ENCODE measurements at places on chromosomes 12 and 14. TPM values are rescaled to one million over a fixed set of nuclear protein-coding genes. Genes with fewer than 3 reads are reported as not detected.

Gene CABP1
- total RNA-seq: 3.6 TPM

DNA sequence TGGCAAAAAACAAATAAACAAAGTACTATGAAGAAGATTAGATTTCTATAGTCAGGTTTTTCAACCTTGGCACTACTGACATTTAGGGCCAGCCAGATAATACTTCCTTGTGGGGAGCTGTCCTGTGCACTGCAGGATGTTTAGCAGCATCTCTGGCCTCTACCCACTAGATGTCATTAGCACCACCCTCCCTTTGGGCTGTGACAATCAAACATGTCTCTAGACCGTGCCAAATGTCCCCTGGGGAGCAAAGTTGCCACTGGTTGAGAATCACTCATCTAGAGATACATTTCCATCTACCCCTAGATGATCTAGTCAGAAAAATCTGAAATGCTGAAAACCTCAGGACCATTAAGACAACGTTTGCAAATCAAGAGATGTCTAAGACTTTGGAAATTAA is 29.9 kb downstream of the SRRM4 start:
- DNase-seq: no peak
- no peaks in the 10 kb centered on the region for H3K36me3 ChIP-seq
- no peak overlapping the region for H3K4me3 ChIP-seq
- no peaks in the 10 kb centered on the region for H3K4me1 ChIP-seq
- H3K27me3 ChIP-seq: peaks cover 7% of the 10 kb centered on the region

GRCh38 chr14:87158283-87158682 is 834.7 kb downstream of the GALC start:
- H3K27me3 ChIP-seq: no peaks in the 10 kb centered on the region
- H3K4me1 ChIP-seq: no peaks in the 10 kb centered on the region
- DNase-seq: no peak
- H3K27ac ChIP-seq: no peak overlapping the region

- peaks cover 11% of the 10 kb centered on the region for H3K4me1 ChIP-seq
- H3K4me3 ChIP-seq: no peak overlapping the region
- peak; percentile 61 for DNase-seq
- H3K36me3 ChIP-seq: no peaks in the 10 kb centered on the region
- no peaks in the 10 kb centered on the region for H3K27me3 ChIP-seq
Observed at GRCh38 chr14:90483571-90483974, 86.7 kb downstream of the CALM1 start.

DNA sequence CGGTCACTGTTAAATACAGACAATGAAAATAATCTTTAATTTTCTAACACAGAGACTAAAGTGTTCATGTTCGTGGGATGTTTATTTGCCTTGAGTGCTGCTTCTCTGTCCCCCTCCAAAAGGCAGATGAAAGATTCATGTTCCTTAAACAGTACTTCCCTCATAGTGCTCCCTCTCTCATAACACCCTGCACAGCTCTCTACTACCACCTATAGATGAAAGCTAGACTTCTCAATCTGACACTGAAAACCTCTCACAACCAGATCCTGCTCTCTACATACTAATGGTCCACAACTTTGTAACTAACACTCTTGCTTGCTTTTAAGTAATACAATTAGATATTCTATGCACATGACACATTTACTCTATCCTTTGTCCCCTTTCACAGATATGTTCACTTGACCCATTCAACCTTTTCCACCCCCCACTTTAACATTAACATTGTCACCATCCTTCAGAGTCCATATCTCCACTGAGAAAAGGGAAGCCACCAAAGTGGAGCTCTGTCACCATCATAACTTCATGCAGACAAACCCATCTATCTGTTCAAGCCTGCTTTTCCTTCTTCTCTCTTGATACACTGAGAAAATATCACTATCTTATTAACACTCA is 266.4 kb upstream of the USP15 start:
- no peaks in the 10 kb centered on the region for H3K36me3 ChIP-seq
- no peak overlapping the region for H3K4me3 ChIP-seq
- no peaks in the 10 kb centered on the region for H3K27me3 ChIP-seq
- no peak overlapping the region for H3K27ac ChIP-seq
- DNase-seq: no peak

- no peak for DNase-seq
- H3K4me1 ChIP-seq: no peaks in the 10 kb centered on the region
- H3K27me3 ChIP-seq: peaks cover 9% of the 10 kb centered on the region
- no peaks in the 10 kb centered on the region for H3K36me3 ChIP-seq
Observed at GRCh38 chr14:96194657-96195431, 9.8 kb upstream of the BDKRB2 start.

GRCh38 chr12:92378682-92379479 is 233.2 kb upstream of the BTG1 start:
- DNase-seq: no peak
- H3K4me3 ChIP-seq: no peak overlapping the region
- H3K36me3 ChIP-seq: no peaks in the 10 kb centered on the region
- H3K4me1 ChIP-seq: no peaks in the 10 kb centered on the region

GRCh38 chr14:39303115-39303514 is 69.4 kb downstream of the MIA2 start:
- DNase-seq: no peak
- H3K36me3 ChIP-seq: peaks cover 82% of the 10 kb centered on the region
- no peaks in the 10 kb centered on the region for H3K4me1 ChIP-seq
- H3K27ac ChIP-seq: no peak overlapping the region
- H3K4me3 ChIP-seq: no peak overlapping the region

DNA sequence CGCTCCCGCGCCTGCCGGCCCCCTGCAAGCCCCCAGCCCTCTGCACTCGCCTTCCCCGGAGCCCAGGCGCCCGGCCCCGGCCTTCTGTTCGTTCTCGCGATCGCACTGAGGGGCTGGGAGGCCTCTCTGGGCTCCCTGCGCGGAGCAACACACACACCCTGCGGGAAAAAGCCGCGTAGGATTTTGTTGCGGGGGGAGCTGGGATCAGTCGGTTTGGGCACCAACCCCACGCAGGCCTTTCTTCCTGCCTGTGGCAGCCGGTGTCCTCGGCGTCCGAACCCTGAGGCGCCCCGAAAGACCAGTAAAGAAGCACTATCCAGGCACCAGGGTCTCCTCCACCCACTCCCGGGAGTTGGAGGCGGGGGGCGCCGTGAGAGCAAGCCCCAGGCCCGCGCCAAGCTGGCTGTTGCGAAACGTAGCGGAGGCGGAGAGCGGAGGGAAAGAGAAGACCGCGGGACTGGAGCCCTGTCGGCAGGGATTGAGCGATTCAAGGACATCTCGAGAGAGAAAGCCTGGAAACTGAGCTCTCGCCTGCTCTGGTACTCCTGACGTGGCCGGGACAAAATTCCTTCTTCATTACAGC is 1.9 kb upstream of the HOXC5 start:
- H3K27me3 ChIP-seq: peaks cover 99% of the 10 kb centered on the region
- no peaks in the 10 kb centered on the region for H3K36me3 ChIP-seq
- H3K27ac ChIP-seq: no peak overlapping the region
- DNase-seq: no peak
- H3K4me3 ChIP-seq: no peak overlapping the region
- H3K4me1 ChIP-seq: peaks cover 8% of the 10 kb centered on the region

DNA sequence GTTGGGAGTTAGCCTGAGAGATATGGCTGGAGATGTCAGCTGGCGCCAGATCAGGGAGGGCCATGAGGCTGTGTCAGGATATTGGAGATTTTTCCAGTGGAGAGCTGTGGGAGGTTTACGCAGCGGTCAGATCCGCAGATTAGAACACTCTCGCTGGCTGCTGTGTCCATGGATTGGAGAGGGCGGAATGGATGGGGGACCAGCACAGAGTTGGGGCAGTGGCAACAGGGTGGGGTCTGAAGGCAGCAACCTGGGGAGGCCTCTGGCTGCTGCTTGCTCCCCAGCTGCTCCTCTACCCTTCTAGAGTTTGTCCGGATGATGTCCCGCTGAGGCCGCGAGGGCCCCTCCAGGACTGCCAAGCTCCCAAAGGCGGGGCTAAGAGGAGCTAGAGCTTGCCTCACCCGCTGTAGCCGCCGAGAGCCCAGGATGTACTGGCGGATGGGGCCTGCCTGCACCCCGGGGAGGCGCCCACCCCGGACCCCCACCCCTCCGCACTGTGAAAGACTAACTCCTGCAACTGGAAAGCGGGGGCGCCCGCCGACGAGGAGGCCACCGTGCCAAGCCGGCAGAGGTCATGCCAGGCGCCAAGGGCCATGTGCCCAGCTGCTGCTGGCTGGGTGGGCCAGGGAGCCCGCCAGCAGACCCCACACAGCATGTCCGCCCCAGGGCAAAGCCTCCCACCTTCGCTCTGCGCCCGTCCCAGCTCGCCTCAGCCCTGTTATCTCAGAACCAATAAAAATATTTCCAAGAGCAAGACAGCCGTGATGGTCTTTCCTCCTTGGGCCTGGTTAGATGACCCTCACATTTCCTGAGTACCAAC is 20.2 kb upstream of the MLEC start:
- H3K4me3 ChIP-seq: no peak overlapping the region
- H3K4me1 ChIP-seq: no peaks in the 10 kb centered on the region
- no peaks in the 10 kb centered on the region for H3K27me3 ChIP-seq
- no peak overlapping the region for H3K27ac ChIP-seq
- peaks cover 16% of the 10 kb centered on the region for H3K36me3 ChIP-seq
- no peak for DNase-seq

Gene RNU4-1
- total RNA-seq: 2,579 TPM

- no peaks in the 10 kb centered on the region for H3K36me3 ChIP-seq
- H3K27ac ChIP-seq: no peak overlapping the region
- peaks cover 41% of the 10 kb centered on the region for H3K4me1 ChIP-seq
Observed at GRCh38 chr12:48002773-48003218, 1.5 kb downstream of the COL2A1 start.

Gene LIN7A
- total RNA-seq: 19.0 TPM

DNA sequence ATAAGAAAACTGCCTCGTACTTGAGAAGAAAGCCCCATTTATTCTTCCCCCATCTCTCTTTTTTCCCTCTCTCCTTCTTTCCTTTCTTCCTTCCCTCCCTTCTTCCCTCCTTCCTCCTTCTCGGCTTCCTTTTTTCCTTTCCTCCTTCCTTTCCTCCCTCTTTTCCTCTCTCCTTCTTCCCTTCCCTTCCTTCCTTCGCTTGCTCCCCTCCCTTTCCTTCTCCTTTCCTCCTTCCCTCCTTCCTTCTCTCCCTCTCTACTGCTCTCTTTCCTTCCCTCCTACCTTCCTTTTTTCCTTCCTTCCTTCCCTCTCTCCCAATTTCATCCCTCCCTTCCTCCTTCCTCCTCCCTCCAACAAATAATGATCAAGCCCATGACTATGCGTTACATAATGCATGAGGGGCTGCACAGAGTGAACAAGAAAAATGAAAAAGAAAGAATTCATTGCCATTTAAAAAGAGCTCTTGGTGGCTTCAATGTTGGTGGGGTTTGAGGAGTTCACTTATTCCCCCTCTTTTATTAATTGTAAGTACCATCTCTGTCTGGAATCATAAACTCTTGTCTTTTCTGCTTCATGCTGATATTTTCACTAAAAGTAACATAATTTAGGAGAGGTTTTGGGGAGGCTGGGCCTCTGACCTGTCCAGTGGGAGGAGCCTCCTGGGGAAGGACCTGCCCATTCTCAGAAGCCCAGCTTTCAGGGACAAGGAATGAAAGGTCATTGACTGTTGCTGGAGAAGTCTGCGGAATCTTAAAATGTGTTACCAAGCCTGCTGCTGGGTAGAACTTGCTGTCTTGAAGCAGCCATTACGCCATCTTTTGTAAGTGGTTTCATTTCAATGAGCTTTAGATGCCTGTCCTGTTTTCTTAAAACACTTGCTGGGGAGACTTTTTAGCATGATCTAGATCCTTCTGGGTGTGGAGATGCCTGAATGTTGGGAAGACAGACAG is 144.3 kb downstream of the CHST11 start:
- no peak overlapping the region for H3K4me3 ChIP-seq
- no peaks in the 10 kb centered on the region for H3K27me3 ChIP-seq
- DNase-seq: no peak

Gene OVCH1
- total RNA-seq: not detected

DNA sequence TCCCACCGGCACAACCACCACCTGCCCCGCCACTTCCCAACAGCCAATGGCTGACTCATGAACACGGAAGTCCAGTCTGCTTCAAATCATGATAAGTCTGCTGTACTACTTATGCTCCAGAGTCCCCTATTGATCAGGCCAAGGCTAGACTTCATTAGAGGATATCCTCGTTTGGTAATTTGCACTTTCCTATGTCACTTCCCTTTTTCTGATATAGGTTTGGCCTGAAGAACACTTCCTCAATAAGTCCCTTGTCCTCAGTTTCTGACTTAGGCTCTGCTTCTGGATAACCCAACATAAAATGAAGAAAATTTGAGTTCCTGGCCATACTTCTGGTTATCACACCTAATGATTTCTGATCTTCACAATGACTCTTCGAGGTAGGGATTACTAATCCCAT is 45.3 kb downstream of the IFNG-AS1 start:
- no peaks in the 10 kb centered on the region for H3K27me3 ChIP-seq
- H3K4me3 ChIP-seq: no peak overlapping the region
- no peak for DNase-seq
- H3K36me3 ChIP-seq: no peaks in the 10 kb centered on the region
- no peak overlapping the region for H3K27ac ChIP-seq

- H3K36me3 ChIP-seq: no peaks in the 10 kb centered on the region
- H3K27ac ChIP-seq: no peak overlapping the region
- no peaks in the 10 kb centered on the region for H3K27me3 ChIP-seq
- no peaks in the 10 kb centered on the region for H3K4me1 ChIP-seq
- no peak overlapping the region for H3K4me3 ChIP-seq
Observed at GRCh38 chr14:38745861-38746260, 357.2 kb downstream of the SEC23A start.

- H3K4me1 ChIP-seq: no peaks in the 10 kb centered on the region
- no peaks in the 10 kb centered on the region for H3K36me3 ChIP-seq
- no peak overlapping the region for H3K4me3 ChIP-seq
- H3K27me3 ChIP-seq: no peaks in the 10 kb centered on the region
- no peak overlapping the region for H3K27ac ChIP-seq
Observed at GRCh38 chr14:34673702-34674101, 40.7 kb downstream of the CFL2 start.

DNA sequence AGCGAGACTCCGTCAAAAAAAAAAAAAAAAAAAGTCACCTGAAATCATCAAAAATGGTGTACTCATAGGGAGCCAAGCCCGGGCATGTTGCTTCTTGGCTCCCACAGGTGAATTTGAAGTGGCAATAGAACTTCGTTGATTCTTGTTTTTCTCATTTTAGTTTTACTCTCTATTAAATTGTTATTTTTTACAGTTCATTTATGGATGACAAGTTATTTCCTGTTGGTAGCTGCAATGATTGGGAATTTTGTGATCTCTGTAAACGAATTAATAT is 1.3 kb downstream of the TM7SF3 start:
- no peak for DNase-seq
- H3K4me1 ChIP-seq: peaks cover 38% of the 10 kb centered on the region

- no peaks in the 10 kb centered on the region for H3K36me3 ChIP-seq
- H3K4me3 ChIP-seq: peak overlapping the region; percentile 88
Observed at GRCh38 chr12:101828463-101829196, 2.1 kb downstream of the GNPTAB start.

DNA sequence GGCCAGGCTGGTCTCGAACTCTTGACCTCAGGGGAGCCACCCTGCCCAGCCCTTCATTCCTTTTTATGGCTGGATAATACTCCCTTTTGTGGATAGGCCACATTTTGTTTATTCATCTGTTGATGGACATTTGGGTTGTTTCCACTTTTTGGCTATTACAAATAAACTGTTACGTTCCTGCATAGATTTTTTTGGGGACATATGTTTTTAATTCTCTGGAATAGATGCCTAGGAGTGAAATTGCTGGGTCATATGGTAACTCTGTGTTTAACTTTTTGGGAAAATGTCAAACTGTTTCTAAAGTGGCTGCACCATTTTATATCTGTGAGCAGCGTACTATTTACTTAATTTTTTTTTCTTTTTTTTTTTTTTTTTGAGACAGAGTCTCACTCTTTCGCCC is 9.8 kb downstream of the KMT5A start:
- peaks cover 21% of the 10 kb centered on the region for H3K36me3 ChIP-seq
- no peak overlapping the region for H3K4me3 ChIP-seq
- peaks cover 28% of the 10 kb centered on the region for H3K4me1 ChIP-seq
- DNase-seq: no peak

Gene METTL25
- 19.6 TPM for total RNA-seq
